Stimulated activated CD8-positive, alpha-beta memory T cell treated with anti-CD3 and anti-CD28 coated beads, Interleukin-2, amount 100 ng/mL, for 48 hours (primary cell): ENCODE measurements at places on chromosomes 7 and 10.

DNA sequence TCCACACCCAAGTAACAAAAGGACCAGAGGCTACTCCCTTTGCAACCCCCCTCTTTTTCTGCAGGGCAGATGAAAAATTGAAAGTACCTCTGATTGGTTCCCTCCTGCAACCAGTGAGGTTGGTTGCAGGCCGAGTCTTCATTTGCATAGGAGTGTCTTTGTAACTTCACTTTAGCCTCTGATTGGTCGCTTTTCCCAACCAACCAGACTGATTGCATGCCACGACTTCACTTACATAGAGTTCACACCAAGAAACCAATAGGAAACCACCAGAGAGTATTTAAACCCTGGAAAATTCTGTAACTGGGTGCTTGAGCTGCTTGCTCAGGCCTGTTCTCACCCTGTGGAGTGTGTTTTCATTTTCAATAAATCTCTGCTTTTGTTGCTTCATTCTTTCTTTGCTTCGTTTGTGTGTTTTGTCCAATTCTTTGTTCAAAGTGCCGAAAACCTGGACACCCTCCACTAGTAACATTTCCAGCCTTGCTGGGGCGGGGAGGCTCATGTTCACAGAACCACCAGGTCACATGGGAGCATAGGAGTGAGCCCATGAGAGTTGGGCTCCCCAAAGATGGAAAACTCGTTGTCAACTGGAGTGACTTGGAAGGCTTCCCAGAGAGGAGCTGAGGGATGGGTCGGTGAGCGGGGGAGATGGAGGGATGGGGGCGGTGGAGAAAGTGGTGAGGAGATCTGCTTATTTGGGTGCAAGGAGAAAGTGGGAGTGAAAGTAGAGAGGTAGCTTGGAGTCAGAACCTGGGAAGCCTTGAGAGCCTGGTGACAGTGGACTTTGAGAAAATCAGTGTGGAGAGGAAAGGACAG, 223.6 kb downstream of the GFRA1 start:
- no peak for DNase-seq

- DNase-seq, result no peak
These were observed 39.4 kb downstream of the BTBD16 start for GRCh38 chr10:122310311-122311050.

DNA sequence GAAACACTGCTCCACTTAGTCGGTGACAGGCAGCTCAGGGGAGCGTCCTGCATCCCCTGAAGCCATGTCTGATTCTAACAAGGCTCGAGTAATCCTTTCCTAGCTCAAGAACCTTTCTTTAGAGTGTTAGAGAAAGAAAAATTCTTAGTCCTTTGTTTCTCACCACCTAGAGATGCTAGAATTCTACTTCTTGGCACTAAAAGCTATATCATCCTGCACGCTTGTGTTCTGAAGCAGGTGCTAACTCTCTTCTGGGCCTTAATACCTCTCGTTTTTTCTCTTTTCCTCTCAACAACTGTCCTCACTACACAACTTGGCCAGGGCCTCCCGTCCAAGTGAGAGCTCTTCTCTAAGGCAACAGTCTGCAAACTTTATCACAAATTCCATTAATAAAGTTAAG, at the start of gene LYZL2:
Gene LYZL2, minus strand, starts transcription at position 101 of the 400 bp plus-strand sequence. CDS start 2,838 bp downstream, outside the sequence.
- no peak for DNase-seq

- no peak for DNase-seq
These were observed 708.9 kb upstream of the ANKRD30A start for GRCh38 chr10:36416513-36416912.

GRCh38 chr7:101803203-101804087, 14.0 kb upstream of the CUX1 start:
- no peak for DNase-seq

- no peak for DNase-seq
These were observed 55.1 kb upstream of the PFKP start for GRCh38 chr10:3012223-3012622.

DNA sequence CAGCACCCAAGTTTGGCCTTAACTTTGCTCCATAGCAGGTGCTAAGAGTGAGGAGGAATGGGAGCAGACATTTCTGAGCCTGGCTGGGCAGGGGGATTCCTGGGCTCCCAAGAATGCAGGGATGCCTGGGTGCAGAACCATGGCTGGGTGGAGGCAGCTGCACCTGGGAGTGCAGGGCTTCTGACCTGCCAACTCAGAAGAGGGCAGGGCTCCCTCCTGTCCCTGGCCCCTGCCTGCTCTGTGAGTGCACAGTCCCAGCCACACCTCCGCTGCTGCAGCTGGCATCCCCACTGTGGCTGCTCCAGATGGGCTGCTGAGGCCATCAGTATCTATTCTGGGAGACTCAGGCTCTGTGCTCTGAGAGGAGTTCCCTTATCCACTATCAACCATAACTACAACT, 747.4 kb upstream of the VSTM2A start:
- DNase-seq, result no peak

DNA sequence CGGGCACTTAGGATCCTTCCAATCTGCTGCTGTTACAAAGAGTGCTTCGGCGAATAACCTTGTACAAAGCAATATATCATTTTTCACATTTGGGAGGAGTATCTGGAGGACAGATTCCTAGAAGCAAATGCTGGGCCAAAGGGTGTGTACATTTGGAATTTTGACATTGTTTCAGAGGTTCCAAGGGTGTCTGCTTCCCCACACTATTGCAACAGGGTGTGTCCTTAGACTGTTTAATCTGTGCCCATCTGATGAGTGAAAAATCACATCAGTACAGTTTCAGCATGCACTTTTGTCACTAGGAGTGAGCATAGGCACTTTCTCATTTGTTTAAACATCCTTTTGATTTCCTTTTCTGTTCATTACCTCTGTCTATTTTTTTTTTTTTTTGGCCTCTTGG, 8.6 kb upstream of the ELFN1 start:
- DNase-seq, result no peak

DNA sequence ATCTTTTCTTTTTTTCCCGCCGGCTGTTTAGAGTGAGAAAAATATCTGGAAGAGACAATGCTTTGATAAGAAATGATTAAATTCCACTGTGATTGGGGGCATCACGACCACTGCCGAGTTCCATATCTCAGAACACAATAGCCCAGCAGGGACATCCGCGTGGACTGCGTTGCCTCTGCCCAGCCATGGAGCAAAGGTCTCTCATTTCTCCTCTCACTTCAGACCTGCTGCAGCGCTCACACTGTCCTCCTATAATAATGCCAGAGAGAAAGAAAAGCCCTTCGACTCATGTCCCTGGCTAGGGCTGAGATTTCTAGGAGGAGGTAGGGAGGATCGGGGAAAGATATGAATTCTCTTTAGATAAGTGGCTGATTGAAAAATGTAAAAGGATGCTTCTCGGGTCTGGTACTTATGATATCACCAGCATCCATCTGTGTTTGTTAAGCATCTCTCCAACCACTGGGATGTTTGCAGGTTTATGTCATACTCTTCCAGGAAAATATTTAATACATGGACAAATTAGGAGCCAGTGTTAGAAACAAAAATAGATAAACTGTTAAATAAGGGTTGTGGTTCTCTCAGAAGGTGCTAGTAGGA, 472.9 kb upstream of the AKR1E2 start:
- DNase-seq, result no peak

DNA sequence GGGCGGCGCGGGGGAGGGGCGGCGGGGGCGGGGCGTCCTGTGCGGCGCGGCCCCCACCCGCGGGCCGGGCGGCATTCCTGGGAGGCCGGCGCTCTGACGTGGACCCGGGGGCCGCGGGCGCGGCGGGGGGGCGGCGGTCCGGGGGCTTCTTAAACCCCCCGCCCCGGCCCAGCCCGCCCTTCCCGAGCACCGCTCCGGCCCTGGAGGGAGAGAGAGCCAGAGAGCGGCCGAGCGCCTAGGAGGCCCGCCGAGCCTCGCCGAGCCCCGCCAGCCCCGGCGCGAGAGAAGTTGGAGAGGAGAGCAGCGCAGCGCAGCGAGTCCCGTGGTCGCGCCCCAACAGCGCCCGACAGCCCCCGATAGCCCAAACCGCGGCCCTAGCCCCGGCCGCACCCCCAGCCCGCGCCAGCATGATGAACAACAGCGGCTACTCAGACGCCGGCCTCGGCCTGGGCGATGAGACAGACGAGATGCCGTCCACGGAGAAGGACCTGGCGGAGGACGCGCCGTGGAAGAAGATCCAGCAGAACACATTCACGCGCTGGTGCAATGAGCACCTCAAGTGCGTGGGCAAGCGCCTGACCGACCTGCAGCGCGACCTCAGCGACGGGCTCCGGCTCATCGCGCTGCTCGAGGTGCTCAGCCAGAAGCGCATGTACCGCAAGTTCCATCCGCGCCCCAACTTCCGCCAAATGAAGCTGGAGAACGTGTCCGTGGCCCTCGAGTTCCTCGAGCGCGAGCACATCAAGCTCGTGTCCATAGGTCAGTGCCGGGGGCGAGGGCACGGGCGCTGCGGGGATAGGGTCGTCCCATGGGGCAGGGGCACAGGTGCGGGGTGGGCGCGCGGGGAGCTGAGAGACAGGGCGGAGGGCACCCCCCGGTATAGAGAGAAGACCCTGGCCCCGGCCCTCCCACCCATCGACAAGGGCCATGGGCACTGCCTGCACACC, at the start of gene FLNC:
Gene FLNC, plus strand, starts transcription at position 176 of the 947 bp plus-strand sequence. Its CDS starts 232 bp downstream, at position 408.
- no peak for DNase-seq

DNA sequence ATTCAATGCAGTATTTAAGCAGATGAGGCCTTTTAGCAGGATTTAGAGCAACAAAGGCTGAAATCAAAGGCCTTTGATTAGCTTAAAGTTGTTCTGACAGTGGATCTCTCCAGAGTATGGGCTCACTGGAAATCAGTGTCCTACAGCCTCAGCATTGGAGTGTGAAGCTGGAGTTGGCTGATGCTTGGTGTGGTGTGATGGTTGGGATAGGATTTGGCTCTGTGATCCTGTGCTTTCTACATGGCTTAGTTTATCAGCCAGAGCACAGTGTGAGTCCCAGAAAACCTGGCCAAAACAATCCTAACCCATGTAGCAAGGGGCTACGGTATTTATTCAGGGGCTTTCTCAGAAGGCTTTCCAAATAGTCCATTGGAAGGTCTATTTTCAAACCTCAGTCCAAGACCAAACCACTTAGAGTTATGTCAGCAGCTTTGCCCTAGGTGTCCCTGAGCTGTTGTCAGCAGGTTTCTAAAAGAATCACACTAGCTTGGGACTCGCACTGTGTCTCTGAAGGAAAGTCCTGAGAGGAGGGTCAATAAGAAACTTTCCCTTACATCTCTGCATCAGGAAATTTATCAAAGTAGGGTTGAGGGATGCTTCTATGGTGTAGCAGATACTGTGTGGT, 65.4 kb upstream of the ANKRD1 start:
- no peak for DNase-seq

GRCh38 chr10:47078393-47079203, 167.4 kb downstream of the PTPN20 start:
- no peak for DNase-seq

DNA sequence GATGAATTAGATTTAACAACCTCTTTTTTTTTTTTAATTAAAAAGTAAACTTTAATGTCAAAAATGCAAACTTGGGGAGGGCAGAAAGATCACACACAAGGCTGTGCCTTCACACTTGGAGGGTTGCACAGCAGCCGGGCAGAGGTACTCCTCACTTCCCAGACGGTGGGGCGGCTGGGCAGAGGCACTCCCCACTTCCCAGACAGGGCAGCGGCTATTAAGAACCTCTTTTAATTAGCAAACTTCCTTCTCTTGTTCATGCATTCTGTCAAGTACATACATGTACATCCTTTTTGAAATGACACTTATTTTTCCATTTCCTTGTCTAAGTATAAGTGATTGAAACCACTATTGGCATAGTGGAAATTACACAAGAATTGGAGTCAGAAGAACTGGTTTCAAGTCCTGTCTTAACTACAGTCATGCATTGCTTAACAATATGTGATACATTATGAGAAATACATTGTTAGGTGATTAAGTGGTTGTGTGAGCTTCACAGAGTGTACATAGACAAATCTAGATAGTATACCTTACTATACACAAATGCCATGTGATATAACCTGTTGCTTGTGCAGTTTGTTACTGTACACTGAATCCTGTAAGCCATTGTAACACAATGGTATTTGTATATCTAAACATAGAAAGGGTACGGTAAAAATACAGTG, 26.5 kb downstream of the BTRC start:
- DNase-seq, result no peak

GRCh38 chr10:131363416-131363815, 51.9 kb upstream of the TCERG1L start:
- DNase-seq, result no peak

- no peak for DNase-seq
These were observed 242.5 kb downstream of the ELMO1 start for GRCh38 chr7:37206192-37206591.

GRCh38 chr10:11011436-11011835, 6.2 kb upstream of the CELF2 start:
- no peak for DNase-seq

- no peak for DNase-seq
These were observed 471.4 kb downstream of the XPNPEP1 start for GRCh38 chr10:109451879-109452278.

GRCh38 chr7:151863386-151864079, 13.4 kb downstream of the PRKAG2 start:
- no peak for DNase-seq

- DNase-seq, result no peak
These were observed 72.2 kb upstream of the PPIF start for GRCh38 chr10:79275105-79275430.

GRCh38 chr7:117637937-117638336, 158.1 kb downstream of the CFTR start:
- DNase-seq, result no peak

GRCh38 chr10:3172081-3172445, 519 bp downstream of the PITRM1 start:
- no peak for DNase-seq

- no peak for DNase-seq
These were observed 9.8 kb upstream of the GRID1 start for GRCh38 chr10:86376403-86376802.

DNA sequence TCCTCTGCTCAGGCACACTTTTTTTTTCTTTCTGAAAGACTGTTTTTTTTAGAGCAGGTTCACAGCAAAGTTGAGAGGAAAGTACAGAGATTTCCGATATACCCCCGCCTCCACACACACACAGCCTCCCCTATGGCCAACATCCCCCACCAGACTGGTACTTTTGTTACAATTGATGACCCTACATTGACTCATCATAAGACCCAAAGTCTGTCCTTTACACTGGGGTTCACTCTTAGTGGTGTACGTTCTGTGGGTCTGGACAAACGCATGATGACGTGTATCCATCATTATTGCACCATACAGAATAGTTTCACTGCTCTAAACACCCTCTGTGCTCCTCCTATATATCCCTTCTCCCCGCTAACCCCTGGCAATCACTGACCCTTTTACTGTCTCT, 107.7 kb downstream of the RBM20 start:
- no peak for DNase-seq

GRCh38 chr7:26193432-26194207, 6.9 kb downstream of the HNRNPA2B1 start:
- no peak for DNase-seq

DNA sequence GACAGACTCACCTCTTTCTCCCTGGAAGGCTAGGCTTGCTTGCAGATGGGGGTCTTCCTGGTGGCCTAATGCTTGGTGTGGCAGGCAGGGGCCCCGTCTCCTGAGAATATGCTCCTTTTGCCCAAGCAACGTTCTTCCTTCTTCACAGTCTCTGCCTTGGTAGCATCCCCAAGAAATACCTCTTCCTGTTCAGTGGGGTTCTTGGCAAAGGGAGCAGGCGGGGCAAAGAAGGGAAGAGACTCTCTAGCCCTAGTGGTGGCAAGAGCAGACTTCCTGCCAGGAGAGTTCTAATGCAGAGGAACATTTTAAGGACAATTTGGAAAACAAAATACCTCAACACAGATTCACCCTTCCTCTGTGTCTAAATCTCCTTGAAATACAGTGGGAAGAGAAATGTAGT, at the start of gene CLEC5A:
Gene CLEC5A, minus strand, starts transcription at position 179 of the 400 bp plus-strand sequence. CDS start 682 bp downstream, outside the sequence.
- DNase-seq, result no peak

- no peak for DNase-seq
These were observed 44.7 kb upstream of the PITRM1 start for GRCh38 chr10:3217301-3217700.

GRCh38 chr7:134820778-134821177, 41.3 kb downstream of the CALD1 start:
- no peak for DNase-seq
